ENCODE measurements at places on chromosomes 4 and X. TPM values are rescaled to one million over a fixed set of nuclear protein-coding genes. Genes with fewer than 3 reads are reported as not detected.

Gene RAB41
- total RNA-seq, result not detected

Gene PDGFRA
- 33.1 TPM for total RNA-seq

Gene EFNB1
- total RNA-seq, result 20.7 TPM

Gene CPZ
- total RNA-seq, result 12.9 TPM

Gene OTC
- not detected for total RNA-seq

DNA sequence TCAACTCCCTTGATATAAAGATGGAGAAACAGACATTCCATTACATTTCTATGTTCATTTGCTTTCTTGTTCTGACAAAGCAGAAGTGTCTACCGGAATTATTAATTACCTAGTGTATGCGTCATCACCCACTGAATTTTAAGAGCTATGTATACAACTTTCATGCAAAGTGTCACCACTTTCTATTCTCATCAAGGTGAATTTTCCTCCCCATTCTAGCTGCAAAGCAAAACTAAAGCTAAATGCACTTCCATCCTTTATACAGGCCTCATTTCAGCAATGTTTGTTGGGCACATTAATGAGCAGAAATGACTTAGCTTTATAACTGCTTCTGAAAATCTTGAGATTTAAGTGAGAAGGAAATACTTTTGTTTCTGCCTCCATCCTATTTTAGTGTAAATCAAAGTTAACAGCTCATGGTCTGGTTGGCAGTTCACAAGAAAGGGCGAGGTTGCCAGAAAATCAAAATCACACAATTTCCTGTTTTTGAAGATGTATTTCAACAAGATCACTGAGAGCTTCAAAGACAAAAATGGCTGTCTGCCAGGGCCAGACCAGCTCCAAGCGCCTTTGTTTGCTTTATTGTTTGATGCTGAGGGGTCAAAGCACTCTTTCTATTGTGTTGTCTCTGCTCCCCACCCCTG, 7.2 kb upstream of the FAM9C start:
- H3K27me3 ChIP-seq, result no peaks in the 10 kb centered on the region
- DNase-seq, result no peak
- H3K36me3 ChIP-seq, result no peaks in the 10 kb centered on the region
- no peak overlapping the region for H3K4me3 ChIP-seq

- H3K4me3 ChIP-seq, result no peak overlapping the region
- no peak for DNase-seq
- no peak overlapping the region for H3K27ac ChIP-seq
These were observed 50.1 kb upstream of the NSUN7 start for GRCh38 chr4:40699648-40700047.

DNA sequence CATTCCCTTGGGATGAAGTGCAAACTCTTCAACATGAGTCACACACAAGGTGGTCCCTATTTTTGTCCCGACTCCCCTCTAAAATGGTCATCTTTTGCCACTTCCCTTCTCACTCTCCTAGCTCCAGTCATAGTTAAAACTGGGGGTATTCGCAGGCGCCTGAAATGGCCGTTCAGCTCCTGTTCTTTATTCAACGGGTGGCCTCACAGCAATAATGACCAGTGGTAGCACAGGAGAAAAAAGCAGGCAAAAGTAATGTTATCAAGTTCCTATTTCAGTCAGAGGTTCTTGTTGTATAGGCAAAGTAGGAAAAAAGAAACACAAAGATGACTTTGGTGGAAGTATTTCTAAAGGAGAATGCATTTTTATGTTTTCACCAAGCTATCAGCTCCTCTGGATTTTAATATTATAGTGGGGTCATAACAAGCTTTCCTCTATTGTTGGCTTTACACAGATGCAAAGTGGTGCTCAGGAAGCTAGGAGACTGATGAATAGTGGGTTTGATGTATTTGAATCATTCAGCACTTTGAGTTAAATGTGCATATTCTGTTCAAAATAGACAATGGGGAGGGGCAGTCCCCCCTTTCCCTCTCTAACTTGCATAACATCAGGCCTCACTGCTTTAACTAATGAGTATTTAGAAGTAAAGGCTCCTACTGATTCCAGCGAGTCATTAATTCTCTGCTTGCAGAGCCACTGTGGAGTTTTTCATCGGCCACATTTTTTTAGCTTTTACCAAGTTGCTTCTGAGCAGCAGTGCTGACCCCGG, 171.2 kb upstream of the NDP start:
- H3K36me3 ChIP-seq, result no peaks in the 10 kb centered on the region
- H3K27me3 ChIP-seq, result no peaks in the 10 kb centered on the region
- H3K4me1 ChIP-seq, result no peaks in the 10 kb centered on the region
- H3K27ac ChIP-seq, result no peak overlapping the region

DNA sequence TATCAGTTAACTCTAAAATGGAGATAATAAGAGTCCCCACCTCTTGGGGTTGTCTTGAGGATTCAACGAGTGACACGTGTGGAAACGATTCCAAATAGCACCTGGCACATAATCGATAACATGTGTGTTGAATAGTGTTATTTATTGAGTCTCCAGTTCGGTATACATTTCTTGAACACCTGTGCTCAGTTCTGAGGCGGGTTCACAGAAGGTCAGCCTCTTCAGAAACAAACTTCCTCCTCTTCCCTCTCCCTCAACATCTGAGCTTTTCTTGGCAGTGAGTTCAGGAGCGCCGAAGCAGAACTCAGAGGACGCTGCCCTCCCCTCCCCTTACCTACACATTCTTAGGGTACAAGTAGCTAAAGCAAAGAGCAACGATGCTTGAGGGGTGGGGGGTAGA, 934 bp downstream of the PDHA1 start:
- no peaks in the 10 kb centered on the region for H3K36me3 ChIP-seq
- H3K27ac ChIP-seq, result no peak overlapping the region

DNA sequence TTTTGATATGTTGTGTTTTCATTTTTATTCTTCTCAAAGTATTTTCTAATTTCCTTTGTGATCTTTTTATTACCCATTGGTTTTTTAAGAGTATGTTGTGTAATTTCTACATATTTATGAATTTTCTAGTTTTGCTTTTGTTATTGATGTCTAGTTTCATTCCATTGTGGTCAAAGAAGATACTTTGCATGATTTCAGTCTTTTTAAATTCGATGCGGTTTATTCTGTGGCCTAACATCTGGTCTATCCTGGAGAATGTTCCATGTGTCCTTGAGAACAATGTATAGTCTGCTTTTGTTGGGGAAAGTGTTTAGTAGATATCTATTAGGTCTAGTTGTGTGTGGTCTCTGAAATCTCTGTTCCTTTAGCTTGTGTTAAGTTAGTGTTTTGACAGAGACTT, 46.2 kb downstream of the PPEF1 start:
- no peak overlapping the region for H3K4me3 ChIP-seq
- no peaks in the 10 kb centered on the region for H3K4me1 ChIP-seq
- no peaks in the 10 kb centered on the region for H3K27me3 ChIP-seq
- DNase-seq, result no peak
- no peak overlapping the region for H3K27ac ChIP-seq

DNA sequence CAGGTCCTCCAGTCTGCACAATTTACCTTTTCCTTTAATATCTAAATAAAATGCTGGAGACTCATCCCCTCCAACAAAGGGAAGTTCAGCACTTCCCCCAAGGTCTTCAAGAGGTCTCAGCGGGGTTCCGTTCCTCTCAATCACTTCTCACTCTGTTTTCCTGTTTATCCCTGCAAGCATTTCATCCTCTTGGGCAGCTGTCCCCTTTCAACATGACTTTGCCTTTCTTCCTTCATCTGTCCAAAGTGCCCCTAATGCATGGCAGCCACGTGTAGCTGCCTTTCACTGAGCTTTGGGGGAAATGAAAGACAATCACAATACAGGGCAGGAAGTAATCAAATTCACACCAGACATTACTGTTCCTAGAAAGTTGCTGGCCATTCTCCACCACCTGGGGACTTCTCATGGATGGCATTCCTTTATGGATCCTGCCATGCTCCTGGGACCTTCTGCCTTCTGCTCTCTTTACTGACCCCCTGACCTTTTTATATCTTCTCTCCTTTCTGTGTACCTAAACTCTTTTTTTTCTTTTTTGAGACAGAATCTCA, 79.7 kb upstream of the USP9X start:
- no peak overlapping the region for H3K4me3 ChIP-seq
- no peaks in the 10 kb centered on the region for H3K36me3 ChIP-seq
- H3K4me1 ChIP-seq, result no peaks in the 10 kb centered on the region
- no peak for DNase-seq
- no peak overlapping the region for H3K27ac ChIP-seq

- H3K4me1 ChIP-seq, result no peaks in the 10 kb centered on the region
- no peaks in the 10 kb centered on the region for H3K27me3 ChIP-seq
- DNase-seq, result no peak
- H3K36me3 ChIP-seq, result no peaks in the 10 kb centered on the region
These were observed 415.8 kb upstream of the GRID2 start for GRCh38 chr4:91887926-91888325.

DNA sequence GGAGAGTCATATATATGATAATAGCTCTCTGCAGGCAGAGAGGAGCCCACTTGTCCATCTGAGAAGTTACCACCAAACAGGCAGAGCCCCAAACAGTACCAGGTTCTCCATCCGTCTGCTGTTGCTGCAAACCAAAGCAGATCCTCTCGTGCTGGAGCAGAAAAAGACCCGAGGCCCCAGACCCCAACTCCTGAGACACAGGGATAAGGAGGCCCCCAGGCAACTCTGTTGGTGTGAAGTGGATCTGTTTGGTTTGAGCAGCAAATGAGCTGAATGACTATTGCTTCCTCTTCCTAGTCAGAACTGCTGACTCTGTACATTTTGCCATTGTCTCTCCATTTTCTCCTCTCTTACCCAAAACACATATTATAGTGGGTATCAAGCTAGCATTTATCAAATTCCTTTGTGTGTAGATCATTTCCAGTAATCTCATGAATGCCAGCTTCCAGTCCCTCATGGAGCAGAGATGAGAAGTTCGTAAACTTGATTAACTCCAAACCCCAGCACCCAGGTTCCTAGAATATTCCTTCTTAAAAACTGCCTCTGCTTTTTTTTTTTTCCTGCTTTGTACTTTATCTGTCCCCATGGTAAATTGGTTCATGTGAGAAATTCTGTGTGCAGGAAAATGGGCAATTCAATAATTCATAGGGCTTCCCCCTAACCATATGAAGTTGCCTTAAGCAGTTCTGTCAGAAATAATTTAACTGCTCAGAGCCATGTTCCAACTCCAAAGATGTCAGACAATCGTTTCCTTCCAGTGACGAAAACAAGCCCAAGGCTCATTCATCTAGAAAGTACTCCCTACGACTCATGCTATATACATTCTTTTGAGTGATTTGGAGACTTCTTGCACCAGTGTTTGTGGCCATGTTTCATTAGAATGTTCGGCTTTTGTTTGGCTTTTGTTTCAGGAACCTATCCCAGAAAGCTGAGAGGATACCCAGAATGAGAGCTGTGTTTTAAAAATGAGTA, 98.6 kb upstream of the ATXN3L start:
- H3K36me3 ChIP-seq, result no peaks in the 10 kb centered on the region
- no peak for DNase-seq
- H3K27ac ChIP-seq, result no peak overlapping the region
- H3K4me3 ChIP-seq, result no peak overlapping the region

GRCh38 chr4:169658975-169659715, 38.8 kb downstream of the CLCN3 start:
- H3K4me1 ChIP-seq, result no peaks in the 10 kb centered on the region
- no peak for DNase-seq
- H3K27ac ChIP-seq, result no peak overlapping the region
- H3K27me3 ChIP-seq, result no peaks in the 10 kb centered on the region
- no peak overlapping the region for H3K4me3 ChIP-seq
- H3K36me3 ChIP-seq, result no peaks in the 10 kb centered on the region

GRCh38 chrX:77597090-77597489, 149.9 kb downstream of the FGF16 start:
- H3K4me3 ChIP-seq, result no peak overlapping the region
- no peaks in the 10 kb centered on the region for H3K36me3 ChIP-seq
- DNase-seq, result no peak
- H3K27me3 ChIP-seq, result no peaks in the 10 kb centered on the region
- no peak overlapping the region for H3K27ac ChIP-seq

GRCh38 chrX:7083468-7084396, 63.8 kb upstream of the STS start:
- no peaks in the 10 kb centered on the region for H3K36me3 ChIP-seq
- no peaks in the 10 kb centered on the region for H3K27me3 ChIP-seq
- H3K27ac ChIP-seq, result no peak overlapping the region
- no peak for DNase-seq

GRCh38 chr4:184889666-184890335, 64.0 kb upstream of the ACSL1 start:
- H3K36me3 ChIP-seq, result no peaks in the 10 kb centered on the region
- H3K27ac ChIP-seq, result no peak overlapping the region
- no peak for DNase-seq
- H3K4me3 ChIP-seq, result no peak overlapping the region
- no peaks in the 10 kb centered on the region for H3K4me1 ChIP-seq
- H3K27me3 ChIP-seq, result no peaks in the 10 kb centered on the region

GRCh38 chr4:155855897-155856296, 10.2 kb downstream of the ASIC5 start:
- no peak overlapping the region for H3K27ac ChIP-seq
- H3K4me1 ChIP-seq, result no peaks in the 10 kb centered on the region
- no peak for DNase-seq
- H3K27me3 ChIP-seq, result no peaks in the 10 kb centered on the region
- H3K4me3 ChIP-seq, result no peak overlapping the region

DNA sequence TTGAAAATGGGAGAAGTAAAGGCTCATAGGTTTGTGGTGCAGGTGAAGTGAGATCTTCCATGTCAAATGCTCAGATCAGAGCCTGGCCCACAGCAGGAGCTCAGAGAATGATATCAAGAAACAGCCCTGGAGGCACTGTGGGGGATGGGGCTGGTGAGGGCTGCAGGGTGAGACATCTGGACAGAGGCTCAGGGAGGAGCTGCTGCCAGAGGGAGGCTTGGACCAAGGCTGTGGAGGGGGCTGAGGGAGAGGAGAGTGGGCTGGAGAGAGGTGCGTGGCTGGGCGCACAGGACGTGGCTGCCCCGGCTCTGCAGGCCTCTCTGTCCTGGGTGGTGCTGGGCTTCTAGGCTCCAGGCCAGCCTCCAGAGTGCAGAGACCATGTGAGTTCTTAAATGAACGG, 5.6 kb downstream of the SORCS2 start:
- no peak for DNase-seq
- H3K27me3 ChIP-seq, result no peaks in the 10 kb centered on the region
- H3K36me3 ChIP-seq, result no peaks in the 10 kb centered on the region

DNA sequence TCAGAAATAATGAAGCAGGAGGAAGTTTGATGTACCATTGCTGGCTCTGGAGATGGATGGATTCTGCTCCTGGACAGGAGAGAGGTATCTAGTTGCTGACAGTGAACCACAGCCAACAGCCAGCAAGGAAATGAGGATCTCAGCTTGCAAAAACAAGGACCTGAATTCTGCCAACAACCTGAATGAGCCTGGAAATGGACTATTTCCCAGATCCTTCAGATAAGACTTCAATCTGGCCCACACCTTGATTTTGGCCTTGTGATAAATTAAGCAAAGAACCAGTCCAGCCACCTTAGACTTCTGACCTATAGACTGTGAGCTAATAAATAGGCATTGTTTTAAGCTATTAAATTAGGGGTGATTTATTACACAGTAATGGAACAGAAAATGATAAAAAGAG, 220.3 kb downstream of the ADAMTS3 start:
- DNase-seq, result no peak
- H3K27ac ChIP-seq, result no peak overlapping the region
- no peaks in the 10 kb centered on the region for H3K4me1 ChIP-seq
- no peaks in the 10 kb centered on the region for H3K27me3 ChIP-seq
- no peaks in the 10 kb centered on the region for H3K36me3 ChIP-seq
- no peak overlapping the region for H3K4me3 ChIP-seq

Data from thyroid gland (tissue), 4 donors.